Dorsolateral prefrontal cortex (tissue), 122 donors: ENCODE measurements at places on chromosomes 5 and 9. TPM values are rescaled to one million over a fixed set of nuclear protein-coding genes. Genes with fewer than 3 reads are reported as not detected.

DNA sequence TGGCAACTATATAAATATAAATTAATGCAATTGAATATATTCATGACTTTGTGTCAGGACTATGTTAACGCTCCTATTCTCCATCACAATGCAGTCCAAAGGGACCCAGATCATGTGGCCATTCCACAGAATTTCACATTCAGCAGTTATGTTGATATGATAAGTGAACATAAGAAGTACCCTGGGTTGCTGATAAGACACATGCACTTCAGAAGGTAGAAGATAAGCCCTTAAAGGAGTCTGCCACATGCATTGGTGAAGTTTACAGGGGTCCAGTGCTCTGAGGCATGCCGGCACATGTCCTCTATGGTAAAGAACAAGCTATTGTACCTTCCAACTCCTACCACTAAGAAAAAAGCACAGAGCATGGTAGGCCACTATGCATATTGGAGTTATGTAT is 76.4 kb downstream of the PHAX start:
- no peak for DNase-seq

DNA sequence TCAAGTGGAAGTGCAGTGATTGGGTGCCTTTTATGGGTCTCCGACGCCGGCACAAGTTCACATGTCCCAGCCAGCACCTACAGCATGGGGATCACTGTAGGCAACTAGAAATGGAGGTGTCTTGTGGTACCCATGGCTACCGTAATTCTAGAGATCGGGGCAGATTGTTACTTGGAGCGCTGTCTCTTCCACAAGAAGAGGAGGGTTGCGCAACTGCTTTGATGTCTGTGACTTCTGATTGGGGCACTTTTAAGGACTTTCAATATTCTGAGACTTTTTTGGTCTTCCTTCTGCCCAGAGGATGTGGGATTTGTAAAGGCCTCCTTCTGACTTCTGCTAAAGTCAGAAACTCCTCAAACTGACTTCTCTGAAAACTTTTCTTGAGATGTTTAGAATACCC is 41.9 kb downstream of the GLRX start:
- no peak for DNase-seq

GRCh38 chr9:14389146-14389545 is 75.2 kb upstream of the NFIB start:
- no peak for DNase-seq

GRCh38 chr5:140319833-140320232 is 16.9 kb upstream of the PFDN1 start:
- DNase-seq = no peak

DNA sequence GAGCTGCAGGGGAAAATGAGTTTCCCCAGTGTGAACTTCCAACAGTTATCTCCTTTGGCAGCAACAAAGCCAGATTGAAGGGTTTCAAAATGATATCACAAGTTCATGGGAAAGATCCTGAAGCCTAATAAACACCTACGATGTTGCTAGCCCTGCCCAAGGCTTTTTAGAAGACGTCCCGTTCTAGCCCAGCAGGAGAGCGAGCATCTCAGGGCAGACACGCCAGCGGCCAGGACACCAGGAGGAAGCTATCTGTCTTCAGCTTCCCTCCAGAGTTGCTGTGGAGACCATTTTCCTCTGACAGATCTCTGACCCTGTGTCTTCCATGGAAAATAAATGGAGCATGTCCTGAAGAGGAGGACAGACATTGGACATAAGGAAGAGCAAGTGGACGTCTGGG is 98.4 kb downstream of the FBXO38 start:
- DNase-seq = no peak

DNA sequence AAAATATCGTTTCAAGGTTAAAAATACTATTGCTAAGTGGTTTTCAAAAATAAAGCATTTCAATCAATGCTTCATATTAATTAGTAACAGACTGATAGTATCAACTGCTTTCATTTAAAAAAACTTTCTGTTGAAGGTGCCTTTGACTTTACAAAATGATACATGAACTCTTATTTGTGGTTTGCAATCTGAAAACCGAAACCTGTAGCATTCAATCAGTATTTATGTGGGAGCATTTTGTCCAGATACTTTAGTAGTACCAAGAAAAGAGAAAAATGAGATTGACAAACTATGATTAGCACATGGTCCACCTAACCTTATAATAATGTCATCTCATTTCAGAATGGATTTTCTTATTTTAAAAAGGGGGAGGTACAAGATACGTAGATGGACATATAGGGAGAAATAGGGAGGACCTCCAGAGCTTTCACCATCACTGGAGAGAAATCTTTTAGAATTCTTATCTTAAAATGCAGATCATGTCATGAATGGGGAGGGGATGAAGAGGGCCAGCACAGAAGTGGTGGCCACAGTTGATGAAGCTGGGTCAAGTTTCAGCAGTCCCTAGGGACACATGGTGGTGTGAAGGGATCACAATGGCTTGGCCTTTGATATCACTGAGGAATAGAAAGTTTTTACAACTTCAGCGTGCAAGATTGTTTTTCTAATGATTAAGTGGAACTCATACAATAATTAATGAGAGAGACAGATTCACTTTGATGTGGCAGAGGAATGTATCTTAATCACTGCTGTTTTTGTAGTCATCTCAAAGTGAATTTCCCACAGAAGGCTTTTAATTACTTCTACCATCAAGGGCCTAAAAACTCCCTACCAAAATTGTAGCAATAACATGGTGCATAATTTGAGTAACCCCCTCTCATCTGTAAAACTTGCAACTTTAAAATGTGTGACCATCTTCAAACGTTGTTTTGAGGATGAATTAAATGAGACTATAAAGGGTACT is 322.3 kb upstream of the EDIL3 start:
- no peak for DNase-seq

- DNase-seq = no peak
Observed at GRCh38 chr5:2656206-2656605, 95.3 kb downstream of the IRX2 start.

DNA sequence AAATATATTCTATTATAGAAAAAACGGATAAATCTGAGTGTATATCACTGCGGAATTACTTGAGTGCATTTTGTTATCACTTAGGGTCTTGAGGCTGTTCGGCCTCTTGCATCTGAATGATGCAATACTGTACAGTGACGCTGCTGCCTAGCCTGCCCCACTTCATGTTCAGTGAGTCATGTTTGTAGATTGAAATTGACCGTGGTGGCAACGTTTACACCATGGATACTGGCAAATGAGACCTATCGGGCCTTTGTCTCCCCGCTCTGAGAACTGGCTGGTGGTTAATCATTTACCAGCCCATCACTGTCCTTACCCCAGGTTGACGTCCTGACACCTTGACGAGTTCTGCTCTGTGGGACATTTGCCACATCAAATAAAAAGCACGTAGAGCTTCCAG is 510.1 kb upstream of the ADAMTS16 start:
- DNase-seq = no peak

- DNase-seq = peak; percentile 50
Observed at GRCh38 chr9:105656131-105656921, 5.9 kb upstream of the TAL2 start.

- DNase-seq = no peak
Observed at GRCh38 chr9:121698627-121699570, 47.5 kb downstream of the DAB2IP start.

GRCh38 chr5:164361986-164362385 is 856.6 kb downstream of the MAT2B start:
- no peak for DNase-seq

- DNase-seq = no peak
Observed at GRCh38 chr9:129849901-129850300, 14.6 kb downstream of the USP20 start.

DNA sequence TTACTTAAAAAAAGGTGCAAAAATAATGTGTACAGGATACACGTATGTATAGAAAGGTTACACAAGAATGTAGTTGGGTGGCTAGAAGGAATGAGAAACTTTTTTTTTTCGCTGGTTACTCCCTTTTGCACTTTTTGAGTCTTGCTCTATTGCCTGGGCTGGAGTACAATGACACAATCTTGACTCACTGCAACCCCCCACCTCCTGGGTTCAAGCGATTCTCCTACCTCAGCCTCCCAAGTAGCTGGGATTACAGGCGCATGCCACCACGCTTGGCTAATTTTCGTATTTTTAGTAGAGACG is 15.8 kb downstream of the FBXW11 start:
- DNase-seq = no peak

GRCh38 chr9:76215066-76215465 is 179.2 kb downstream of the RFK start:
- no peak for DNase-seq

- DNase-seq = no peak
Observed at GRCh38 chr5:14245132-14245925, 102.2 kb downstream of the TRIO start.

GRCh38 chr5:95406426-95407090 is 15.4 kb downstream of the FAM81B start:
- DNase-seq = no peak

DNA sequence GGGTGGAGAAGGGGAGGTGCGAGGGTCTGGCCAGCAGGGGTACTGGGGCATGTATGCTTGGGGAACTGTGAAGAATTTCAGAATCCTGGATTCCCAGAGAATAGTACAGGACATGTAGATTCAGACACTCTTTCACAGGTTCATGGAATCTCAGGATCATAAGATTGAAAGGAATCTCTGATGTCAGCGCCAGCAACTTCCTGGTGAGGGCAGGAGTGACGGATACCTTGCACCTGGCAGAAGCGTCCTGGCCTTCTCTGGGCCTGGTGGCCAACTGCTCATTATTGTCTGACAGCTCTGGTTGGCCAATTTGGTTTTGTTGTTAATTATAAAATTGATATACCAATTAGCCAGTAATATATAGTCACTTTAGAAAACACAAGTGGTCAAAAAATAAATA is 6.9 kb downstream of the GM2A start:
- no peak for DNase-seq

DNA sequence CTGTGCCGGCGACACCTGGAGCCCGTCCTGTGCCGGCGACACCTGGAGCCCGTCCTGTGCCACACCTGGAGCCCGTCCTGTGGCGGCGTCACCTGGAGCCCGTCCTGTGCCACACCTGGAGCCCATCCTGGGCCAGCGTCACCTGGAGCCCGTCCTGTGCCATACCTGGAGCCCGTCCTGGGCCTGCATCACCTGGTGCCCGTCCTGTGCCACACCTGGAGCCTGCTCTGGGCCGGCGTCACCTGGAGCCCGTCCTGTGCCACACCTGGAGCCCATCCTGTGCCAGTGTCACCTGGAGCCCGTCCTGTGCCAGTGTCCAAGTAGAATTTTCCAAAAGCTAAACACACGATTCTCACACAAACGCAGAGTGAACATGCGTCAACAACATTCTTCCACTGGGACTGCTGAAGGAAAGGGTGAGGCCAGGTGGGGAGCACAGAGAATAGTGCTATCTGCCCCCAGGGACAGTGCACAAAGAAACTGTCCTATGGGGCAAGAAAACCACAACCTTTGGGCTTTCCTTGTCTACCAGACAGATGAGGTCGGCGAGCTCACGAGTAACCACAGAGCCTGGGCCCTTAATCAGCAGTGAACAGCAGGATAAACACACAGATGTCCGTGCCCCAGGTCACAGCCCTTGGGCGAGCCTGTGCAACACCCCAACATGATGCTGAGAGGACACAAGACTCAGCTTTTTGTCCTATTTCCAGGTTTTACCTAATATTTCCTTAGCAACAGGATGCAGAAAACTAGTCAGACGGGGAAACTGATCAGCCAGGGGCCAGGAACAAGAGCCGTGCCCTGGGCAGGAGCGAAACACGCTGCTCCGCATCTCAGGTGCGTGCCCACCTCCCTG is 7.9 kb downstream of the QSOX2 start:
- no peak for DNase-seq

GRCh38 chr9:38707885-38708637 is 11.9 kb downstream of the FAM240B start:
- no peak for DNase-seq

DNA sequence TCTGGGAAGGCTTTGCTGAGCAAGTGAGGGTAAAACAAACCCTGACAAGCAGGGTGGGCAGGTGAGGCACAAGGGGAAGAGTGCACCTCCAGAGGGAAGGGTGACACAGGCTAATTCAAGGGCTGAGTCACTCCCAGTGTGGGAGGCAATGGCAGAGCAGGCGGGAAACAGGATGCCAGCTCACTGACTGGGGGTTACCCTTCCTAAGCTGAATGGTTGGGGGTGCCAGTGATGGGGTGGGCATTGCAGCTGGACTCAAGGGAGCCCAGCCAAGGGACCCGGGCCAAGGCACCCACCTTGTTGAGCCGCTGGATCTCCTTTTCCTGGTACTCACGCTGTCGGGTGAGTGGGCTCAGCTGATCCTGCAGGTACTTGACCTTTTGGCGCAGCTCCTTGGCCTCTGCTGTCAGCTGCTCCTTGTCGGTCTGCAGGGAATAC is 18.4 kb downstream of the GPX3 start:
- DNase-seq = no peak

GRCh38 chr9:94002316-94003140 is 47.4 kb upstream of the BARX1 start:
- no peak for DNase-seq

GRCh38 chr5:163727028-163727427 is 221.6 kb downstream of the MAT2B start:
- DNase-seq = no peak

DNA sequence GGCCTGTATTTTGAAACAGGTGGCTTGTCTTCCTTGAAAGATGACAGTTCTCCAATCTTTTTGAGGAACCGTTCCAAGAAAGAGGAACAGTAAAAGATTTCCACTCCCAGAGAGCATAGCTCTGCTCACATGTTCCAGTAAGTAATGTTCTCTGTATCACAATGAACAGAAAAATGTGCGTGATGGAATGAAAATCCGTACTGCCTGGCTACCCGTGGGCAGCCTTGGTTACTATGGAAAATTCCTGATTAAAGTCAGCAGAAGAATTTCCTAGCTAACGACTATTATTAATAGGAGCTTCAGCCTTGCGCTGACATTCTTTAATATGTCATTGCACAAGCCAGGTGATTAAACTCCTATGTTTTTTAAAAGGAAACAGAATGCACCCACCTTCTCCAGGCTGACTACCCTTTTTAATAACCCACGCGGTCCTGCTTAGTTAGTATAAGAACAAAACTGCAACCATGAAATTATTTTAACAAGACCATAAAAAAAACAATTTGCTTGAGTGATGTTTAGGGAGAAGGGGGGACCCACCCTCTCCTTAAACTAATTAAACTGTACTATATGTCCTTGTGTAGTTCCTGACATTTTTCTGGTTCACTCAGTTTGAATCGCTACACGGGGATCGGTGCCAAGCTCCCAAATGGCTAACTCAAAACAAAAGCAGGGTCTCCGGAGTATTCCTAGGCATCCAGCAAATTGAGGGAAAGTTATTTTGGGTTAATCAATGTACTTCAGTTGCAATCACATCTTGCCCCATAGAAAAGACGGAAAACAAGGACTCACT is 54.8 kb upstream of the CPEB4 start:
- no peak for DNase-seq

GRCh38 chr5:171386861-171387344 is 746 bp upstream of the NPM1 start:
- no peak for DNase-seq

- no peak for DNase-seq
Observed at GRCh38 chr5:14281746-14282181, 138.6 kb downstream of the TRIO start.

GRCh38 chr9:109935406-109936087 is 155.5 kb downstream of the PALM2AKAP2 start:
- no peak for DNase-seq

- no peak for DNase-seq
Observed at GRCh38 chr9:125977223-125977622, 230.1 kb downstream of the PBX3 start.

GPX3 gene
- total RNA-seq = 20.8 TPM

SLC46A2 gene
- total RNA-seq = not detected

RAD17 gene
- total RNA-seq = 23.2 TPM

OR13C9 gene
- not detected for total RNA-seq

TAF11L5 gene
- total RNA-seq = 1.3 TPM

JAK2 gene
- total RNA-seq = 30.1 TPM

ARL10 gene
- total RNA-seq = 34.1 TPM

PCDHB6 gene
- 10.1 TPM for total RNA-seq

SPINK13 gene
- total RNA-seq = not detected

SHOC1 gene
- total RNA-seq = not detected

SYK gene
- 6.7 TPM for total RNA-seq
